ENCODE measurements at places on chromosomes 5 and 9. TPM values are rescaled to one million over a fixed set of nuclear protein-coding genes. Genes with fewer than 3 reads are reported as not detected.

PPP3R2 gene
- polyA plus RNA-seq, result not detected

GMCL2 gene
- polyA plus RNA-seq, result not detected

DNA sequence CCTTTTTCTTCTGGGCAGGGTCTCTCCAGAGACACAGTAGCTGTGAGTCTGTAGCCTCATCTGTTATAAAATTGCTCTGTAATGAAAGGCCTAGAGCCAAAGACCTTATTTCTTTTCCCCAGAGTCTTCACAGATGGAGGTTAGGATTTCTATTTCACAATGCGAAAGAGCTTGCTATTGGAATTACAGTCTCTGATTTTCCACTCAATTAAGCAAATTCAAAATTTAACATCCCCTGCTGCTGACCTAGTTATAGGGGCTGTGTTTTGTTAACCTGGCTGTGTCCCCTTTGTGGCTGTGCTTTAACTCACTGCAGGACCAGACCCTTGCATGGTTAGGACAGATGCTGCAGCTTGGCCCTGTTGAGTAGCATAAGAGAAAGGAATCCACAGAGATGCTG, 190.3 kb upstream of the NMUR2 start:
- no peak for DNase-seq

DNA sequence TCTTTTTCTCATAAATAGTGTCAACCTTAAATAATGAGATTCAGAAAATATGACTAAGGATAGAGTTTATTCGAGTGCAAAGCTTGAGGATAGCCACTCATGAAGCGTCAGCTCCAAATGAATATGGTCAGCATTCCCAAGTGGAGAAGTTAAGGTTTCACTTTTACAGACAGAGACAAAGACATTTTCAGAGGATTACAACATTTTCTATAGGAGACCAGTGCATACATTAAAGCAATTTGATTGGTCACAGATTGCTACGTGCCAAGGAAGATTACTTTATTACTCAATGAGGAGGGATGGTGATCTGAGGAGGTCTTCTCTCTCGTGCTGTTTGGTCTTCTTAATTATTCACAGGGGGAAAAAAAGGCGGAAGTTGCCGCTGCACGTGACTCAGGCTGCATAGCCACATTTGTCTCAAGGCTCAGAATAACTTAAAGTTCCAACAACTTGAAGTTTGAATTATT, 60.1 kb upstream of the SPATA31C2 start:
- DNase-seq, result no peak

- no peak for DNase-seq
Observed at GRCh38 chr5:56298336-56299090, 65.4 kb upstream of the ANKRD55 start.

GRCh38 chr5:12392246-12392645, 488.0 kb upstream of the CTNND2 start:
- DNase-seq, result no peak

DNA sequence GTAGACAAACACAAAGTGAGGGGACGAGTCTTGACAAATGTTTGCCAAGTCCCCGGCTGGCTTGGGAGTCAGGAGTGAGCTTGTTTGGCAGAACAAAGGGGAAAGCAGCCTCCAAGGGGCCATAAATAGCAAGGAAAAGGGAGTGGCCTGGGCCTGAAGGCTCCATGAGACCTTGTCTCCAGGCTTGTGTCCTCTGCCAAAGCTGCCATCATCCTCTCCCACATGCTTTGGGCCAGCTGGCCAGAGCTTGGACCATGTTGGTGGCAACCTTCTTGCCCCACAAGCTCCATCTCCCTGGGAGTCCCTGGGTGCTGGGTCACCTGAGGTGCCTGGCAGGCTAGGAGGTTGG, 13.3 kb upstream of the PITX1 start:
- no peak for DNase-seq

DNA sequence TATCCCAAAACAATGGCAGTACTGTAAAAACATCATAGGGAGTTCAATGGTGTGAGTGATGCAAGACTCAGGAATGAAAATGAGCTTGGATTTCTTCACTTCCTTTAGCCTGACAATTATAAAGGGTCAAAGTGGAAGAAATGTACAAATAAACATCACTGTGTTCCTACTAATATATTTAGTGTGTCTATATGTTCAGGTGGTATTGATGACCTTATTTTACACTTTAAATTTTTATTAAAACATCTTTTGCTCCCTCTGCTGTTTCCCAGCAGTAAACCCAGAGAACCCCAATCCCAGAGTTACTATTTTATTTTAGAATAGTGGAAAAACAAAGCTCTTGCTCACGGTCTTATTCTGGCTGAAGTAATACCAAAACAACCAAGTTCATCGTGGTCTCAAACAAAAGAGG, 2.0 kb downstream of the LOX start:
- no peak for DNase-seq

DNA sequence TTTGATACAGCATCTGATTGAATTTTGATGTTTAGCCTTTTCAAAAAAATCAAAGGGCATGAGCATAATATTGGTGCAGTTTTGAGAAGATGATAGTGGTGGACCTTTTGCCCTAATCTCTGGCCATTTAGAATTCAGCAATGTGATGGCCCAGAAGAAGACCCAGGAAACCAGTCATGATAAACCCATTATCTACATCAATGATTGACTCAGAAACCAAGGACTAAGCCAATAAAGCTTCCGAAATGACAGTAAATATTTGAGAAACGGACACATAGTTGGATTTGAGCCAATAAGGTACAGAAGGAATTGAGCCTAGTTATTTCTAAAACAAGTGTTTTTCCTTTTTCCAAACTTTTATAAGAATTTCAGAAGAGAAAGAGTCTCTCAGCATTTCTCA, 1158.8 kb upstream of the DMAC1 start:
- no peak for DNase-seq

DNA sequence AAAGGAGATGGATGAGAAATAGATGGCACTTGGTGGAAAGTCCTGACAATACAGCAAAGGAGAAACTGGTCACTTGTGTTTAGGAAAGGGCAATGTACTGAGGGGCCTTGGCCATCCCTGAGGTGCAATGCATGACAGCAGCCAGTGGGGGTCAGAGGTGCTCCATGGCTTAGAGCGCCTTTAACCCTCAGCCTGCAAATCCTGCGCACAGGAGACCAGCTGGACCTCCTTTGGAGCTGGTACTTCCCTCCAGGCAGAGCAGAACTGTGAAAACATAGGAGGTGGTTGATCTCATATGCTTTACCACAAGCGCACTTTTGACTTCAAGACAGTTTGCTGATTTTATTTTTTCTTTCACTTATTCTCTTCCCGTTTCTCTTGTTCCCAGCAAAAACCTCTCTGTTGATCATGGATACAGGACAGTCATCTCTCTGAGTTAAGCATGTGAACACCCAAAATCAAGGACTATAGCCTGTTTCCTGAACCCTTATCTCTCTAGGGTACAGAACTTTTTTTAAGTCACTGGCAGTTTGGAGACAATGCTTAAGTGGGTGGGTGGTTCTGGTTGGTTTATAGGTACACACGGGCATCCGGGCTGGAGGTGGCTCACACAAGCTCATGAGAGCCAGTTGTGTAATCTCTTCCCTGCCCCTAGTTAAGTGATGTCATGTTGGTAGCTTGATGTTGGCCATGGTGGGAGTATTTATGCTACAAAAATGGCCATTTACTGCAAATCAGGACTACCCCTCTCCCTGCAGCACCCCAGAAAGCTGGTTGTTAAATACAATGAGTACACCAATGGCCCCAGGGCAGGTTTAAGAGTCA, 37.6 kb upstream of the ANKRD55 start:
- DNase-seq, result peak; percentile 90

GRCh38 chr9:136688274-136689107, 1.2 kb upstream of the AGPAT2 start:
- no peak for DNase-seq

DNA sequence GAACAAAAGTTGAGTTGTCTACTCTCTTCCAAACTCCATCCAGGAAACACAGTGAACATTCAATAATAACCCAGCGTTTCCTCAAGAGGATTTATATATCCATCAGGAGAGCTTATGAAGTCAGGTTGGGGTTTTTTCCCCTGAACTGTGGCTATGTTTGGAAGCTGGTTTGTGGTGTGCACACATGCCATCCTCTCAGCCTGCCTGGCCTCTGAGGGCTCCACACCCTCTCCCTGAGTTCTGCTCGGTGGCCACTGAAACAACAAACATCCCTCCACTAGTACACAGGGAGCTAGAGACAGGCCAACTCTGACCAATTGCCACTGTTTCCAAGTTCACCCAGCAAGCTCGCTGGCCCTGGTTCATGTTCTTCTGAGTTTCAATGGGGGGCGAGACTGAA, 35.7 kb downstream of the SMIM23 start:
- no peak for DNase-seq

DNA sequence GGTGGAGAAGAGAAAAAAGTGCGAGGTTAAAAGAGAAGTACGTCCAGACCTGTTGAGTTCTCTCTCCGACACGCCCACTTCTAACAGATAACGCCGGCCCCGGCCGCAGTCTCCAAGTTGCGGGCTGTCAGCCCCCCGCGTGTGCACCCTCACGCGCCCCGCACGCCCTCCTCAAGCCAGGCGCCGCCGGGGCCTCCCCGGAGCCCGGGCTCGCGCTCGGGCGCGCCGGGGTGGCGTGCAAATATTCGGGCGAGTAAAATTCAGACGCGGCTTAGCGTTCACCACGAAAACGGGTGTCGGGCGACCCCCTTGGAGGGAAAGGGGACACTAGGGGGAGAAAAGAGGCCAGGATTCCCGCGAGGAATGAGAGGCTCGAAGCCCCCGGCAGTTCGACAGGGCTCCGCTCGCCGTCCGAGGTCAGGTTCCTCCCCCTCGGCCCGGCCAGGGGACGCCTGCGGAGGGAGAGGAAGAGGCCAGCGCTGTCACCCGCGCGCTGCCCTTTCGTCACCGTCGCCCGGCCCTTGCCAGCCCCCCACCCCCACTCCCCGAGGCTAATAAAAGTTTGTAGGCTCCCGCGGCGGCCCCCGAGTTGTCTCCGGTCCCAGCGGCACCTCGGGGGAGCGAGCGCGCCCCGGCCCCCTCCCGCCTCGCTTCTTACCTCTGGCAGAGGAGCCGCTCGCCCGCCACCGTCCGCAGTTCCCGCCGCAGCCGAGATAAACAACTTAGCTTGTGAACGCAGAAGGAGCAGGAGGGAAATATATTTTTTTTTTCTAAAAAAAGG, 743 bp downstream of the NR3C1 start:
- peak; percentile 43 for DNase-seq

DNA sequence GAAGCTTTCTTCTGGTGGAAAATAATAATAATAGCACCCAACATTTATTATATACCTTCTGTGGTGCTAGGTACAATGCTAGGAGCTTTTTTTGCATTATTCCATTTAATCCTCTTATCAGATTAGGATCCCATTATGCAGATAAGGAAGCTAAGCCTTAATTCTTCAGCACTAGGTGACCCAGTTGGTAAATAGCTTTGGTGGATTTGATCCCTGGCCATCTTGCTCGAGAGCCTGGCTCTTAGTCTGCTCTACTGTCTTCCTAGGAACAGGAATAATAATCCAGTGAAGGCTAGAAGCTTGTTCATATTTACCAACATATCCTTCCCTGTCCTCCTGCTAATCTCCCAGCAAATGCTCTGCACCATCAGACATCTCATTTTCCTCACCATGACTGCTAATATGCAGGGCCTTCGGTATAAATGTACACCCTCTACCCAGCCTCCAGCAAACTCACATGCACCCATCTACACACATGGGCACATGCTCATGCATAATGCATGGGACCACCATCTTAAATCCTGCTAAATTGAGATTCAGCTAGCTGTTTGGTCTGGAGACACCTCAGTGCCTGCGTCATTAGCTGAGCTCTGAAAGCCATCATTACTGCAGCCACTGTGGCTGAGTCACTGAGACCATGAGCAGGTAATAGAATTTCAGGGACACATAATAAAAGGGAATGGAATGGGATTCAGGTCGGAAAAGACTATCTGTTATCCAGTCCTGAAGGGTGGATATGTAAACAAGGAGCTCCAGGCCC, 87.5 kb downstream of the TRIM32 start:
- no peak for DNase-seq

DNA sequence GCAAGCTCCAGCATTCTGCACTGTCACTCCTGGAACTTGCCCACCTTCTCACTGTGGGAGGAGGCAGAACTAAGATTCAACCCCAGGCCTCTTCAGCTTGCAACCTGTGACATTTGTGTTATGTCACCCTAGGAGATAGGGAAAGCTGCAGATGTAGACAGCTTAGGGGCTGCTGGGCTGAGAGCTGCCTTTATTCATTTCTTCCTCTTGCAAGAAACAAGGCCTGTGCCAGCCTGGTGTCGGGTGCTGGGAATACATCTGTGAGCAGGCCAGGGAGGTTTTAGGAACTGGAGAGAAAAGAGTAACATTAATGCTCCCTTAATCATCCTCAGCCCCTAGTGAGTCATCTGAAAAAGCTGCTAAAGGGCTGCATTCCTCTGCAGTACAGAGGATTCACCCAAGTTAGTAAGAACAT, 101.8 kb downstream of the FGF18 start:
- DNase-seq, result no peak

GRCh38 chr5:174601946-174602345, 122.4 kb upstream of the MSX2 start:
- DNase-seq, result no peak

DNA sequence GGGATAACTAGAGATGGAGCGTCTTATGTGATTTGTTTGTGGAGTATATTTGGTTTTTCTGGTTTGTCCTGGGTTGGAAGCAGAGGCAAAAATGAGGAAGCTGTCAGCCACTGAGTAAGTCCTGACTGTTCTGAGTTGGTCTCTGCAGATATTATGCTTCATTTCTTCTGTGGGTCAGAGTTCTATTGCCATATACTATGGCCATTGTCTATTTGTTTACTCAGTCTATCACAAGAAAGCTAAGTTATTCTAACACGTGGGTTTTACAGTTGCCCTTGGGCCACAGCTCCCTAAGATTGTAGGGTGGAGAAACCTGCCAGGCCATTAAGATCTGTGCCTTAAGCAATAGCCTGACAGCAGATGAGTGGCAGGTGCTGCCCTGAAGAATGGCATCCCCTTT, 3.0 kb upstream of the CTSV start:
- no peak for DNase-seq

DNA sequence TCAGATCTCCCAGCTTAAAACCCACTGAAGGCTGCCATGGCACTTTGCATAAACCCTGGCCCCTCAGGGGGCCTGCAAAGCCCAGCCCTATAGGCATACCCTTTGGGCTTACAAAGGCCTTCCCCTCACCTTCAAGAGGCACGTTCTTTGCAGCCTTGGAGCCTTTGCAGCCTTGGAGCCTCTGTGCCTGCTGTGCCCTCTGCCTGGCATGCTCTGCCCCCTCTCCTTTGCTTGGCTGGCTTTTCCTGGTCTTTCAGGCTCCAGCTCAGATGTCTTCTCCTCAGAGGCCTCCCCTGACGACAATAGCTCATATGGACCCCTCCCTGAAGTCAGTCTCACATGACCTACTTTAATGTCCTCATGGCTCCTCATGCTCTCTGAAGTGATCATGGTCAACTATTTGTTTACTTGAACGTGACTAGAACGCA, 60.3 kb downstream of the CXXC5 start:
- no peak for DNase-seq
